ENCODE measurements at places on chromosomes 16 and 17.

DNA sequence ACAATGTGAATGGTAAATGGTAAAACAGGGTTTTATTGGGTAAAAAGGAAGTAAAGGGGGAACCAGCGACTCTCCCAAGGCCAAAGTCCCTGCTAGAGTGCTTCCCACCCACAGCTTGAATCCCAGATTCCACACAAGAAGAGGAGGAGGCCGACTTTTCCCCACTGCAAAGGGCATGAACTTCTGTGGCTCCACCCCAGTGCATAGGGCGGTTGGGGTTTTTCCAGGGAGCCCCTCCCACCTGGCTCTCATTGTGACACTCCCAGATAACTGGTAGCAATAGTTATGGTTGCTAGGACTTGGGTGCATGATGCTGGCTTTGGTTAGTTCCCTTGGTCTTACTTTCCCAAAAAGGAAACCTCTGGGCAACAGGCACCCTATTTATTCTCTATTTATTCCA, 666.0 kb upstream of the CA10 start:
- no peak for DNase-seq

- no peak for DNase-seq
Measured at GRCh38 chr17:80881306-80881705, 110.3 kb upstream of the CHMP6 start.

DNA sequence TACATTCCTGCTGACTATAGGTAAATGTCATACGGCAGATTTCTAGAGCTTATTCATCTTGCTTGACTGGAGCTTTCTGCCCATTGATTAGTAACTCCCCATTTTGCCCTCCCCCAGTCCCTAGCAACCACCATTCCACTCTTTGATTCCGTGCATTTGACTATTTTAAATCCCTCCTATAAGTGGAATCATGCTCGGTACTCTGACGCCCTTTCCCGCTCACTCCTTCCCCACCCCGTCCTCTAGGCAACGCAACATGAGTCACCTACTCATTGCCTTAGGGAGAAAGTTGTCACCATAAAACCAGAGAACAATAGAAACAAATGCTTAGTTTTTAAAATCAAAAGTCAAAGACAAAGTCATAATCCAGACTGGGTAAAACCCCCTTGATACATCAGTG, 45.5 kb upstream of the RBBP6 start:
- no peak for DNase-seq

DNA sequence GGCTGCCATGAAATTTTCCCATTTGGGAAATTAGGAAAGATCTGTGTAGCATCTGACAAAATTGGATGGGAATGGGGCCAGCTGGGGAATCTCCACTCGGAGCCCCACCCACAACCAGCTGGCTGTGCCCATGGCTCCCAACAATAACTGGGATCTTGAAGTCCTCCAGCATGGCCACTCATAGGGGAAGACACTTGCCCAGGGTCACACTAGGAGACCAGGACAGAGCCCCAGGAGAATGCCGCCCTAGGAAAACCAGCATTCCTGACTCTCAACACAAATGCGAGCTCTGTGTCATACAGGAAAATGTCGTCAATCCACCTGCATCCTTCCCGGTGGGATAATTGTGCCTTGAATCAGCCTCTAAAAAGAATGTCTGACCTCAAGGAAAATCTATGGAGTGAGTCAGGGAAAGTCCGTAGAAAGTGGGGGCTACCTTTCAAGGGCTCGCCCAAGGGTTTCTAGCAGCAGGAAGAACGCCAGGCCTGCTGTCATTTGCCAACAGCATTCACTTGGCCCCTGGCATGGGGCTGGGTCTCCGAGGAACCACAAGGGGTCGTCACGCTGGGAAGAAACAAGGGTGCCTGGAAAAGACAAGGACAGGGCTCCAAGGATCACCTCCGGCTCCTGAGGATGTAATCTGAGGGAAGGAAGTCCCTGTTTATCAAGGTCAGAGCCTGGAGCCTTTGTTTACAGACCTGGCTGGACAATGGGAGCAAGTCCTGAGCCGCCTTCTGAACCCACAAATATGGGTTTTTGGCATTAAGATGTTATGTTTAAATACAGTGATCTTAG, 15.9 kb downstream of the CDH5 start:
- DNase-seq = no peak

DNA sequence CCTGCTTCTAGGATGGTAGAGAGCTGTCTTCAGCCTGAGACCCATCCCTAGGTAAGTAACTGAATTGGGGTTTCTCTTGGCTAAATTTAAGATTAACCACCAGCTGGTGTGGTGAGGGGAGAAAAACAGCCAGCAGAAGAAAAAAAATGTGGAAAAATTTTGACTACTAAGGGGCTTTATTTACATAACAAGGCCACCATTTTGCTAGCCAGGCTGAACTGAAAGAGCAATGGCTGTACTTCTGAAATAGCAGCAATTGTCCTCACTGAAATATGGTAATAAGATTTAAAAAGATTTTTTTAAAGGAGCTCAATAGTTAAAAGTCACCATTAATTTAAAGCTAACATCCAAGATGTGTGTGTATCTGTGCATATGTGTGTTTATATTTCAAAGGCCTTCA, 12.4 kb upstream of the TRIM25 start:
- no peak for DNase-seq
